ELR (cell line): ENCODE measurements at places on chromosomes 3 and 15.

DNA sequence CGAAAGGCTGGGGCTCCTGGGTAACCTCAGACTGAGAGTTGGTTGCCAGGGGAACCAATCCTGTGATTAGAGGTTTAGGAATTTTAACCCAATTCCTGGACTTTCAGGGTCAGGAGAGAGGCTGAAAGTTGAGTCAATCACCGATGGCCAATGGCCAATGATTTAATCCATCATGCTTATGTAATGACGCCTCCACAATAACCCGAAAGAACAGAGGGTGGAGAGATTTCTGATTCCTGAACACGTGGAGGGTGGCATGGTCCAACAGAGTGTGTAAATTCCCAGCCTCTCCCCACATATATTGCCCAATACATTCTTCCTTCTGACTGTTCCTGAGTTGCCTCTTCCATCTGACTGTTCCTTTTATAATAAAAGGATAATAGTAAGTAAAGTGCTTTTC, 137.2 kb upstream of the CBLB start:
- peak; percentile 97 for DNase-seq

GRCh38 chr3:176522436-176522835, 674.8 kb downstream of the TBL1XR1 start:
- no peak for DNase-seq

GRCh38 chr3:19488939-19489338, 340.6 kb downstream of the KCNH8 start:
- no peak for DNase-seq

DNA sequence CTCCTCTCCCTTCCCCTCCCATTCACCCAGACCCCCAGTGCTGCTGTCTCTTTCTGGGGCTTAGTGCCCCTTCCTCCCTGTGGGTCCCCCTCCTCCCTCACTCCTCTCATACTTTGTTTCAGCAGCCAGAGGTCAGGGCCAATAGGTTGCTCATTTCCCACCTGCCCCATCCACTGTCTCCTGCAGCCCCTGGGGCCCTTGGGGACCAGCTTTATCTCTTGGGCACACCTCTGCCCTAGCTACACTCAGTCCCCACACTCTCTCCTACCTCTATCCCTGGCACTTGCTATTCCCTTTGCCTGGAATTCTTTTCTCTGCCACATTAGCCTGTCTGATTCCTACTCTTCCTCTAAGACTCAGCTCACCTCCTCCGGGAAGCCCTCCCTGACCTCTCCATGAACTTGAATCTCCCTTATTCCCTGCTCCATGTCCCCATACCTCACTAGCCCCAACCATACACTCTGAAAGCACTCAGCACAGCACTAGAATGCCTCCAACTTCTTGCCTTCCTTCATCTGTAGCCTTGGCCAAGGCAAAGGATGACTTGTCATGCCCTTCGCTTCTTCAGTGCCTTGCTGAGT, 14.6 kb downstream of the ANPEP start:
- DNase-seq = no peak

GRCh38 chr3:80549173-80549572, 781.4 kb upstream of the ROBO1 start:
- no peak for DNase-seq

- peak; percentile 78 for DNase-seq
These were observed 18.2 kb downstream of the ABTB1 start for GRCh38 chr3:127690823-127691452.

DNA sequence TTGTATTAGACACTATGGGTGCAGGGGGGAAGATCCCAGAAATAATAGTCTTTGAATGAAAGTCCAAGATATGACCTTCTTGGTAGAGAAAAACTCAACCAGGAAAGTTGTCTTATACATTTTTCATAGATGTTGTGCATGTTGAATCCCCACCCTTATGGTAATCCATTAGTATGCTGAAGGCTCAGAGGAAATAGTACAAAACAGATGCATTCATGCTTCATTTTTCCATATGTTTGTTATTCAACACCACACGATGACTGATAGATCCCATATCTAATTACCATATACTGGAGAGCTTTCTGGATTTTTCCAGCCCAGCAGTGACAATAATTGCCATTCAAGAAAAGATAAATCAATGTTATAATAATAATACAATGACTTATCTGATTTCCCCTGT, 487.4 kb downstream of the FGF12 start:
- DNase-seq = no peak

DNA sequence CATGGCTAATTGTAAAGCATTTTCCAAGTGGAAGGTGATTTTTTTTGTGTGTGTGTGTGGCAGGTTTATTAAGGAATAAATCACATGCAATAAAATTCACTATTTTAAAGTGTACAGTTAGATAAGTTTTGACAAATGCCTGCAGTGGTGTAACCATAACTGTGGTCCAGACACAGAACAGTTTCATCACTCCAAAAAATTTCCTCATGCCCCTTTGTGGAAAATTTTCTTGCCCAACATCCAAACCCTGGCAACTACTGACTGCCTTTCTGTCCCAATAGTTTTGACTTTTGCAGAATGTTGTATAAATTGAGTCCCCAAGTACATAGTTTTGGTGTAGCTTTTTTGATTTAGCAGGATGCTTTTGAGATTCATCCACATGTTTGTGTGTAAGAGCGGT, 135.1 kb upstream of the KLHL25 start:
- no peak for DNase-seq

DNA sequence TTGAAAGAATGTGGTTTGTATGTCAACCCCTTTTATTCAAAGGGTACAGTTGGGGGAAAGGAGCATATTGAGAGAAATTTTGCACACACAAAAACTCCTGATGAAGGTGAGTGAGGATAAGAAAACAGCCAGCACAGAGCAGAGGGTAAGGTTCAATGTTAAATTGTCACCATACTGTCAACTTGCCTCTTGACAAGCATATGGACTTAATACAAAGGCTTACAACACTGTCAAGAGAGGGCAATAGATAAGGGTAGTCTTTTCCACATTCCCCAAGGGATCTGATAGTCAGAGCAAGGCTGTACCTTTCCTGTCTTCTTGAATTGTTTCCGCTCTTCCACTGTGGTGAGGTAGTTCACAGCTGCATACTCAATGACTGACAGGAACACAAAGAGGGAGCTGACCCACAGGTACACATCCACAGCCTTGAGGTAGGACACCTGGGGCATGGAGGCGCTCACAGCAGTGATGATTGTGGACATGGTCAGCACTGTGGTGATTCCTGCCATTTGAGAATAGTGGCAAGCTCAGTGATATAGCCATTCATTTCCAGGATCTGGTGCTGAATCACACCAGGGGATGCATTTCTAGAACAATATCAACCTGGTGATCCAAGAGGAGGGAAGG, 20.4 kb upstream of the RIOX2 start:
- no peak for DNase-seq

DNA sequence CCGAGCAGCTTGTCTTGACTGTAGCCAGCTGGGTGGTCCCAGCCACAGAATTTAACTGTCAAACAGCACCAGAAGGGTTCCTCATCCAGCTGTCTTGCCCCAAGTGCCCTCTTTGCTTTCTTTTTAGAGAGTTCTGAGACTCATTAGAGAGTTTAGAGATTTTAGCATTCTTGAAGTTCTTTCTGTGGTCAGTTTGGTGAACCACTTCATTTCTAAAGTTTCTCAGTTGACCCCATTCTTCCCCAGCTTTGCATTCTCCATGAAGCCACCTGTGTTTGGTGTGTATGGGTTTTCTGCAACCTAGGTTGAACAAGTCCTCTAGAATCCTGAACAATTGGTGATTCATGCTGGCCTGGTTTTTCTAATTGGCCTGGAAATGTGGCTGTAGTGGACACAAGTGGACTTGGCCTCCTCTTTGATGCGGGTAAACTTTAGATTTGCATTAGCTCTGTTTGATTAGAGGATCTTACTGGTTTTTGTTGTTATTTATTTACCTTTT, 33.7 kb downstream of the FLNB start:
- DNase-seq = peak; percentile 71

DNA sequence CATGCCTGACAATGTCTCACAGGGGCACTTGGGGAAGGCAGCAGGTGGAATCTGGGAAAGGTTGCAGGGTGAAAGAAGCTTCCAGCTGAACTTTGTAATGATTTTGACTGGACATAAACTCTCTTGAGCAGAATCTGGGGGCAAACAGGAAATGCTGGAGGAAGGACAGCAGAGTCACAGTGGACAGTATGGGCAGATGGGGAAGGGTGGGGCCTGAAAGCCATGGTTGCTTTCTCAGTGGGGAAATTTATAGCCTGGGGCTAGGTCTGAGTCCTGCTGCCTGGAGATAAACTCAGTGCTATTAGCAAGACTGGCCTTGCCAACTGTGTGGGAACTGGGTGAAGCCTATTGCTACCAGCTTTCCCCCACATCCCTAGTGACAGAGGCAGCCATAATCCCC, 203.2 kb downstream of the OSBPL10 start:
- DNase-seq = peak; percentile 11

DNA sequence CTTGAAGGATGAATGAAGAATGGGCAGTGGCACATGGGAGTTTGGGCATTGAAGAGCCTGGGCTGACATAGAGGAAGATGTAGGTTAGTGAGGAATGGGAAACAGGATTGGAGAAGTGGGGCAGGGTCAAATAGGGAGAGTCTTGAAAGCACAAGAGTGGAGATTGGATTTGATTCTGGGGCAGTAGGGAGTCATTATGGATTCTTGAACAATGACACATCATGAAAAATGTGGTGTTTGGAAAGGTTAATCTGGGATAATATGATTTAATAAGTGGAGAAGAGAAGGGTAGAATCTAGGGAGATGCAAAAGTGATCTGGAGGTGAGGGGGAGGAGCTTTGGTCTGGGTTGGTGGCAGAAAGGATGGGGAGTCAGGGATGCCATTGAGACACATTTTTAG, 45.4 kb upstream of the ROPN1 start:
- peak; percentile 12 for DNase-seq

DNA sequence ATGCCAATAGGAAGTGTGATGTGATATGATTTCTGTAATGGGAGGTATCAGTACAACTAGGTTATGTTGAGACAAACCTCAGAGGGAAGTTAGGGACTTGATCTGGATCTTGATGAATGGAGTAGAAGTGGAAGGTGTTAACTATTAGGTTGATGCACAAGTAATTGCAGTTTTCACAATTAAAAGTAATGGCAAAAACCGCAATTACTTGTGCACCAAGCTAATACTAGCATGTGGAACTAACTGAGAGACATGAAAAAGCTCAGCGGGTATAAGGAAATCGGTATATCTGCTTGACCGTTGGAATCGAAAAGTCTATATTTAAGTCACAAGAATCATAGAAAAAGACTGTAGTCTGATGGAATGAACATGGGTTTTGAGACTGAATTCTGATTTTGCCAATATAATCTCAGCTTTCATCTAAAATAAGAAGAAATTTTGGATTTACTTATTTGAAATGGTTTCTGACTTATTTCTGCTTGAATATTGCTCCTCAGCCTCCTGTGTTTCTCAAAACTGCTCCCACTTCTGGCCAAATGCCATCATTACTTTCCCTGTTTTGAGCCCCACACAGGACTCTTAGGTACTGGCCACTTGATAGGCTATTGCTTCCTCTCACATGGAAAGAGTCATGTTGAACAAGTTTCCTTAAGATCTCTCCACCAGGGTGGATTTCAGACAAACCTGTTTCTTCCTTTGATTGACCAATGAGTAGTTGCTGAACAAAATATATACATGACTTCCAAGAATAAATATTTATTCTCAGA, 271.5 kb upstream of the COL8A1 start:
- DNase-seq = peak; percentile 15

DNA sequence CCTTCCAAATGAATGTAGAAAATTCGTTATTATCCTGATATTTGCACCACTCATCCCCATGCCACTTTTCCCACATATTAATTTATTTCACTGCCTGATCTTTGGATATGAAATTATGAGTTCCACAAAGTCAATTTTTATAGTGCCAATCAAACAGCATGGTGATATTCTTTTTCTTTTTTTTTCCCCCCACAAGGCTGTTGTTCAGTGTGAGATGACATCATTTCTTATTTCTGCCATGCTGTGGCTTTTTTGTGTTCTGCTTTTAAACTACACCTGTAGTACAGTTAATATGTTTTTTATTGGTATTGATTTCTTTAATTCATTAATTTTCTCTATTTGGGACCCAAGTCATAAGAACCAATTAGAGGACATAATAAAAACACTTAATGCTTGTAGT, 14.6 kb downstream of the MYNN start:
- DNase-seq = no peak

GRCh38 chr15:67105065-67105951, 39.9 kb downstream of the SMAD3 start:
- peak; percentile 99 for DNase-seq

DNA sequence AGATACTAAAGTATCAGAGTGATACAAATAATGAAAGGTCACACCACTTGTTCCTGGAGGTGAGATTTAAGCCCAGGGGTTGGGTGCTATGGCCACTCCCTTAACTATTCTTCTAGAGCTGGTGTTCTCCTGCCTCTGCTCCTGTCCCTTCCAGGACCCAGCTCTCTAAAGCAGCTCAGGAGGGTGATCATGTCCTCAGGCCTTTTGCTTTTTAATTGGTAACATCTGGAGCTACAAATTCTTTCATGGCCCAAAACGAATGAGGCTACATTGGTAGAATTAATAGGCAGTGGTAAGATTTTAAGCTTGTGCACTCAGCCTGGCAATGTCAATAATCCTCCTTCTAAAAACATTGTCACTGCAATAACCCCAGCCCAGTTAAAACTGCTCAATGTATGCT, 38.2 kb upstream of the CNOT10 start:
- DNase-seq = no peak

GRCh38 chr15:88697276-88697675, 58.5 kb downstream of the ISG20 start:
- DNase-seq = no peak
